ENCODE measurements at places on chromosomes 3 and 15. TPM values are rescaled to one million over a fixed set of nuclear protein-coding genes. Genes with fewer than 3 reads are reported as not detected.

DNA sequence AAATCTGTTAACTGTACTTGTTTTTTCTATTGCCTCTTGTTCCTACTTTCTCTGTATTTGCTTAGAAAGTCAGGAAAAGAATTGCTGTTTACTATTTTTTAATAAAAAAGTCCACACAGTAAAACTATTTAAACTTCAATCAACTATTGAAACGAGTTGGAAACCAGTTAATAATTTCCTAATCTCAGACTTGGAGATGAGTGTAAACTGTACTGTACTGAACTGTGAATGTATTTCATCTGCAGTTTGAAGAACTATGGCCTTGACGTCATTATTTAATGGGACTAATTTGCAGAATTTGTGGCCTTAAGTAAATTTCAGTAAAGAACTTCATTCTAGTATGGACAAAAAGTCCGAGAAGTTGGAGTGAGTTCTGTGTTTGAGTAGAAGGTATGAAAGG, 89.1 kb downstream of the LRRC28 start:
- DNase-seq, result no peak

GRCh38 chr3:152944671-152945070, 109.7 kb downstream of the P2RY1 start:
- DNase-seq, result no peak

Gene NOX5
- total RNA-seq, result not detected

Gene PTPRG
- total RNA-seq, result 58.7 TPM

DNA sequence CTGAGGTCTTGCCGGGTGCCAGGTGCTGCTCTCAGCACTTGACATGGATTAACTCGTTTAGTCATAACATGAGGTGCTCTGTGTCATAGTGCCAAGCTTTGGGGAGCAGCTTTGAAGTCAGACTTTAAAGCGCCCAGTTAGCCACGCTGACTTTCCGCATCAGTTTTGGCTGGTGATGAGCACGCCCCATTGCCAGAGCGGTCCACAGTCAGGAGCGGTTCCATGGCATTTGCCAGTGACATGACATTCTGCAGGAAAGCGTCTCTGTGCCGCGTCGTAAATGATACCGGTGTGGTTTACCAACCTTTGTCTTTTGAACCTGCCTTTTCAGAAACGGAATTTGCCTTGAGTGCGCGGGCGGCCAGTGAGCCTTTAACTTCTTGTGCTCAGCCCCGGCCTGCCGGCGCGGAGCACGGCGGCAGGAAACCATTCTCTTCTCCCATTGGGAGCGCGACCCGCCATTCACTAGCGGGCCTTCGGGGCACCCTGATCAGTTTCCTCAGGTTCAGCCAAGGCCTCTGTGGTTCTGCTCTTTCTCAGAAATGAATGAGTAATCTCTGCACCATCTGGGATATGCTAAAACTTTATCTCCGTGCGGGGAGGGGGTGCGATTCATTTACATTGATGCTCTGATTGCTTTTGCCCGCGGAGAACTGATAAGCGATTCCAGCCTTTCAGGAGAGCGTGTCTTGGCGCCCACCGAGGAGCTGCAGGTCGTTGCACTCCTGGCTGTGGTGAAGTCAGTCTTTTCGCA, 1.7 kb upstream of the SLC2A2 start:
- DNase-seq, result peak; percentile 73

Gene CHDH
- 15.5 TPM for total RNA-seq

GRCh38 chr15:60901647-60902046, 327.5 kb downstream of the RORA start:
- DNase-seq, result no peak

DNA sequence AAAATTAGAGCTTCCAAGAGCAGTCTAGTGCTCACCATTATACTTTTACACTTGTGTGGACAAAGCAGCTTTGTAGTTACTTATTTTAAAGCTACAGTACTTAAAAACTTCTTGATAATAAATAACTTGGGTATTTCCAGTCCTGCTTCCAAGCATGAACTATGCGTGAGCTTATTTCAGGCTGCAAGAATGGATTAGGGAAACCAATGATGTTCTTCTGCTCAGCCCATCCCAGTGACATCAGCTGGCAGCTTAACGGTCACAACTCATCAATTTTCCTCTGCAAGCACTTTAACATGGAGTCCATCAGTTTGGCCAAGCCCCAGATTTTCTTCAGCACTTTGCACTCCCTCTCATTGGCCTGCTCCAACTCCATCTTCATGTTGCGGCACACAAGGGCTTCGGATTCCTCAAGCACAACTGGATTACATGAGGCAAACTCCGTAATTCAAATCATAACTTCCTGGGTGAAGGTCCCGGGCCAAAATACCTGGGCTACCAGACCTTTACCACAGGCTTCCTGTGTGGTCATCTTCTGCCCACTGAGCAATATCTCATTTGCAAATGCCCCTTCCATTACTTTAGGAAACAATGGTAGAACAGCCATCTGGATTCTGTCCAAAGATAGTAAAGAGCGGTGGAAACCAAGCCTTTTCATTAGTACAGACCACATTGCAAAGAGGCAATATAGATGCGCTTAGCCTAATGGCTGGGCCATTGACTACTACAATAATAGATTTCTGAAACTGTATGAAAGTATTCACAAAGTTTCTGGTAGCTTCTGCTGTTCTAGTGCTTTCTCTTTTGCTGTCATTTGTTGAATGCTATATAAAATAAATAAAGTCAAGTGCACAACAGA, 87.5 kb upstream of the DAZL start:
- DNase-seq, result no peak

DNA sequence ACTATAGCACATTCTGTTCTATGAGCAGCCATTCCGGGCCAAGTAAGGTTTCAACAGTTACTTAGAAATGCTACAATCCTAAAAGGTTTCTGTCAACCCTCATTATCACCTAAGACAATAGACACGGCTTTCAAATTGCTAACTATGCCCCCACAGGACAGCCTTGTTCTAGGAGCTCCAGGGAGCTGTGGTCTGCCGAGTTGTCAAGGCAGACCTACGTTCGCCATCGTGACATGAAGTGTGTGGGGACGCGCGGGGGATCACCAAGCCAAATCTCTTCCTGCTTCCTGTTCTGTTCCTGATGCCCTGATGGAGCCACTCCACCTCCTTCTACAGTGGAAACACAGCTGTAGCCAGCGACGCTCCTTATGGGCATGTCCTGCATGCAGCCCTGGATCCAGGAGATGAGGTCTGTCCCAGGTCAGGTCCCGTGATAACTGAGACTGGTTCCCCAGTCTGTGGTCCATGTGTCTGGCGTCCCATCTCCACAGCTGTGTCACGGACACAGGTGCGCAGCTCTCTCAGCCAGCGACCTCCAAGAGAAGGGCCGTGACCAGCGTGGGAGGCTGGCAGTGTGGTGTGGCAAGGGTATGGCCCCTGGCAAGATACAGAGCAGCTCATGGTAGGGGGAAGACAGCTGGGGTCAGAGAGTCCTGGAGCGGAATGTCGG, 82.8 kb downstream of the PCSK6 start:
- DNase-seq, result no peak

Gene ZNF860
- total RNA-seq, result 1.2 TPM

GRCh38 chr3:62997369-62997768, 122.2 kb upstream of the CADPS start:
- DNase-seq, result no peak

DNA sequence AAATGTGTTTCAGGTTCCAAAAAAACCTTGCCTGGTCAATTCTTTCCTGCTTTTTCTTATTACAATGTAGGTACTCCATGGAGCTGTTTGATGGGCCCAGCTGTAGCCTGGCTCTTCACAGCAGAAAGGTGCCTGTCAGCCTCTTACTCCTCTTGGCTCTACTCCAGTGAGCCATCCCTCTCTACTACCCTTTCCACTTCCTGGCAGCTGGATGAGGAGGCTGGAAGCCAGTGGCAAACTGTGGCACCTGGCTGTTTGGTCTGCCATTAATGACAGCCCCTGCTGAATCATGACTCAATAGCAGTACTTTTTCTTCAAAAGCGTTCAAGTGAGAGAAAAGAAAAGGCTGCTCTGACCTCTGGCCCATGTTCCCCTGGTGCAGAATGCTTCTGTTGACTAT, 618.1 kb downstream of the PYDC2 start:
- no peak for DNase-seq

GRCh38 chr3:124669470-124669869, 60.8 kb upstream of the UMPS start:
- DNase-seq, result no peak

Gene FANCD2OS
- not detected for total RNA-seq

DNA sequence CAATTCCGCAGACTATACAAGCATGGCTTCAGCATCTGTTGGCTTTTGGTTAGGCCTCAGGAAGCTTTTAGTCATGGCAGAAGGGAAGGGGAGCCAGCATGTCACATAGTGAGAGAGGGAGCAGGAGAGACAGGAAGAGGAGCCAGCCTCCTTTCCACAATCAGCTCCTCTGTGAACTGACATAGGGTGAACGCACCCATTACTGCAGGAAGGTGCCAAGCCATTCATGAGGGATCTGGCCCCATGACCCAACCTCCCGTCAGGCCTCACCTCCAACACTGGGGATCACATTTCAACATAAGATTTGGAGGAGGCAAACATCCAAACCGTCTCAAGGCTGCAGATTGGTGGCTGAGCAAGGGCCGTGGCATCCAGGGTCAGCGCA, 106.3 kb downstream of the LRRK1 start:
- DNase-seq, result no peak

DNA sequence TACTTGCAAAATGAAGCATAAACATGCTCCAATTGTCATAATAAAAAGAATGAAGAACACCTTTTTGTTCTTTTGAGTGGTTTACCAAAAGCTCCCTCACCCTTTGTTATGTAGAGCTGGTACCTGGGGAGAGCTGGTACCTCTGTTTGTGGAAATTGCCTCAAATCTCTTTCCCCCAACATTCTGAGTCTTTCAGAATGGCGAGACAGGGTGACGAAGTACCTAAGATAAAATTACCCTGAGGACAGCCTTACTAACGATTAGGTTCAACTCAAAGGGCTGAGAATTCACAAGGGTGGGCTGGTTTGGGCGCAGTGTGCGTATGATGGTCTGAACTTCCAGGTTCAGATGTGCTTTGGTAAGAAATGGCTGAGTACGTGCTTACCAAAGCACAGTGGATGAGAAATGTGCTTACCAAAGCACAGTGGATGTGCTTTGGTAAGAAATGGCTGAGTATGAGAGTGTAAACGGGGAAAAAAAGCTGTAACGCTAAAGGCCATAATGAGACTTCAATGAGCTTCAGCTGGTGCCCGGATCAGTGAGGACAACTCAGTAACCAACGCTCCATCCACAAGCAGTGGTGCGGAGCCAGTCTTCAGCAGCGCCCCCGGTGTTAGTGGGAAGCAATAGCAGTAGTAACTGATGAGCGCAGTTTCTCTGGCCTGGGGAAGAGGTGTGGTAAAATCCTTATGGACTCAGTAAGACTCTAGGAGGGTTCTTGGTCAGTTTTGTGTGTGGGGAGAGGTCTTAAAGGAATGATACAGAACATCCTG, 72.3 kb upstream of the LRIG1 start:
- no peak for DNase-seq

DNA sequence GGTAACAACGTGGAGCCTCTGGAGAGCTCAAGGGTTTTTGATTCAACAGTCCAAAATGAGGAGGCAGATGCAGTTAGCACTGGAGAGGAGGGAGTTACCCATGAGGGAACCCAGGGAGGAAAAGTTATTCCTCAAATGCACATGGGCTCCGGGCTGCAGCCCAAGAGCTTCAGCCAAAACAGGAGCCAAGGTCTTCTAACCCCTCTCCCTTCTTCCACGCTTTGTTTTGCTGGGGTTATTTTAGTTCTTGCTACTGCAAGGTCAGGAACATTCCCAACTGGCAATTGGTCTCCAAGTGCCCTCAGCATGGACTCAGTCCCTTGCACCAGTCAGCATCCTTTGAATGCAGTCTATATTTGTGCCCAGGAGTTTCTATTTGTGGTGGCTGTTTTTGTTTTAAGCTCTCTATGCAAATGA, 90.0 kb downstream of the TGFBR2 start:
- no peak for DNase-seq

DNA sequence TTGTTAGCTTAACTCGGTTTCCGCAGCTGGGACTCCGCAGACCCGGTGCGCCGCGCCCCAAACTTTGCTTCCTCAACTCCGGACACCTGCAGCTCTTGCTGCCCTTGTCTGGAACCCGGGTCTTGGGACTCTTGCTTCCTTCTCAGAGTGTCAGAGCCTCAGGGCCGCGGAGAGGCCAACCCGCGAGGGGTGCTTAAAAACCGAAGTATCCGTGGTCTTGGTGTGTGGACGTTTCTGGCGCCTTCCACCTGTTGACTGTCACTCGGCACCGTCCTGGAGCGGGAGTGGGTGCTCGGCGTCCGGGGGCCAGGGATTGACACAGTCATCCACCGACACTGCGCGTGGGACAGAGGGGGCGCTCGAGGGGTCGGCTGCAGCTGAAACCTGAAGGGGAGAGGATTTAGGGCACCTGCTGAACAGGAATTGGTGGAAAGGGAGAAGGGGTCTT, 386 bp downstream of the SQOR start:
- DNase-seq, result peak; percentile 86

Gene TMOD3
- 40.4 TPM for total RNA-seq

DNA sequence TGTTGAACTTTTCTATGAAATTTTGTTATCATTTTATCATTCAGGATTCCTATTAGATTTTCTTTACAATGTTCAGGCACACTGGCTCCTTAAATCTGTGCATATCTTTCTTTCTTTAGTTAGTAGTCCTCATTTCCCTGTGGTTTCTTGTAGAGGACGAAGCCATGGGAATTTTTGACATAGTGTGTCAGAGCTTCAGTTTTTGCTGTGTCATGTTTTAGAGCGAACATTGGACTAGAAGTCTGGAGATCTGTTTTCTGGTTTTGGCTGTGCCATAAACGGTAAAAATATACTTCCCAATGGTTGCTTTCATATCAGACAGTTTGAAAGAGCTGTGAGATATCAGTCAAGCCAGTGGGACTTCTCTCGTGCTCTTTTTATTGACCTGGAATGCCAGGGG, 105.2 kb downstream of the CHCHD4 start:
- no peak for DNase-seq

DNA sequence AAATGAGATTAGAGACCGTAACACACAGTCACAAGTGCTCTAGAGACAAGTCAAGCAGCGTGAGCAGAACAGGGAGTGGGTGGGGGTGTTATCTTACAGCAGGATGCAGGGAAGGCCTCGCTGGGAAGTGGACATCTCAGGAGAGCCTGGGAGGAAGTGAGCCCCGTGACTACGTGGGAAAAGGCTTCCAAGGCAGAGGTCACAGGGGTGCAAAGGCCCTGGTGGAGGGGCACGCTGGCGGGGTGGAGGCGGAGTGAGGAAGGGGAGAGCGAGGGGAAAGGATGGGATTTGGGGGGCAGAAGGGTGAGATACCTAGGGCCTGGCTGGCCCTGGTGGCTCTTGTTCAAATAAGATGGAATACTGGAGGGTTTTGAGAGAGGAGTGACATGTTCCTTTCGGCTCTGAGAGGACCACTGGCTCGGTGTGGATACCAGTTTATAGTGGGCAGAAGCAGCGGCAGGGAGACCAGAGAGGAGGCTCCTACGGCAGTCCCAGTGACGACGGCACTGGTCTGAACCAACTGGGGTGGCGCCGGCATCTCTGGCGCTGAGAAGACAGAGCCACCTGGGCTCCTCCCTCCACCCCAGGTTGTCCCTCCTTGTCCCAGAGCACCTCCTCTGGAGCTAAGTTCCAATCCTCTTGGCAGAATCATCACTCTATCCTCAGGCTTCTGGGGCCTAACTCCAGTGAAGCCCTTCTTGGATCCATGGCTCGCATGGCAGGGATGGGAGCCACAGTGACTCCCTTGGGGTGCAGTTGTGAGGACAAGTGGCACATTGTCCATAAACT, 266.2 kb upstream of the LYSMD4 start:
- DNase-seq, result no peak

Gene SH3GL3
- total RNA-seq, result 1.8 TPM

All from upper lobe of left lung (tissue), 6 donors.